ENCODE measurements at places on chromosomes 7 and 10. TPM values are rescaled to one million over a fixed set of nuclear protein-coding genes. Genes with fewer than 3 reads are reported as not detected.

DNA sequence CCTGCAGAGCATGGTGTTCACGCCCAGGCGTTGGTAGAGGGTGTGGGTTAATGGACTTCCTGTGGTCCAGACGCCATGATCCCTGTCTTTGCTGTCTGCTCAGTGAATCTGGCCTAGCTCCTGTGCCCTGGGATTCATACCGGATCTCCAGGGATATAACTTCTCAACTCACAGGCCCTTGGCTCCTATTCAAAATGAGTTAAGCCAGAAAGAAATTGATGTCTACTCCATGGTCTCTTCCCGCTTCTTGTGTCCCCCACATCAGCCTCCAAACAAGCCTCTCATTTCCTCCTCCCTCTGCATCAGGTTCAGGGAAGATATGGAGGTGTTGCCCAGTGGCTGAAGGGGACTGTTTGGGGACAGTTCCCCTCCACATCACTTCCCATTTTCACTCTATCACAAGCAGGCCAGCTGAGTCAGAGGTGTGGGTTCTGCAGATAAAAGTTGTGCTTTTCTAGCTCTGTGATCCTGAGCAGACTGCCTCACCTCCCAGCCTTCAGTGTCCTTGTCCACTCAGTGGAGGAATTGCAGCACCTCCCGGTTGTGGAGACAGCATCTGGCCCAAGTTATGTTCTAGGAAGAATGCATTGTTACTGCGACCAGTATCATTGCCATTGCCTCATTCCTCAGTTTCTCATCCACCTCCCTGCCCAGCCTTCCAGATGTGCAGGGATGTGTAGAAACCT, 22.5 kb downstream of the AKR1E2 start:
- DNase-seq = no peak

The NEUROG3 gene
- total RNA-seq = not detected

- no peak for DNase-seq
These were observed 310.8 kb downstream of the TCERG1L start for GRCh38 chr10:131000743-131001142.

DNA sequence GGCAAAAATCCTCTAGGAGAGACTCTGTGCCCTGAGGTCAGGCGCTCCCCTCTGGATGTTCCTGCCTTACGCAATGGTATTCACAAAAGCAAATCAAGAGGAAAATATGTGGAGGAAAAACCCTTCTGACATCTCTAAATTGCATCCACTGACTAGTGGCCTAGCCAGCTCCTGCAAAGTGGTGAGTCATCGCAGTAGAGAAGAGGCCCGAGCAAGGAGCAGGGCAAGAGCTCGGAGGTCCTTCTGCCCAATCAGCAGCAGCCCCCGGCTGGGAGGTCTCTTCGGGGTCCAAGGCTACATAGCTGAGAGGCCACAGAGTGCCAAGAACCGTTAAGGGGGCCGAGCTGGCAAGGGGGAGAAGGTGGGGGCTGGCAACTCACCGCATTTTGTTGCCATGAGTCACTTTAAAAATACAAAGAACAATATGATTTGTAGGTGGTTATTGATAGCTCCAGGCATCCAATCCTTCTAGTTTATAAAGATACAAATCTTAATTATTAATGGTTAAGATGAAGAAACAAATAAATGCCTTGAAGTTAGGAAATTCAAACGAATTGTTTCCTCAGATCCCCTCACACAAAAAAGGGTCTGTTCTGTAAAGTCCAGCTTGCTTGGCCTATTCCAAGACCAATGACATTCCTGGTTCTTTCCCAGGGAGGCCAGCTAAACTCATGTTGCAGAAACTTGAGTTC, 161.6 kb downstream of the PKD1L1 start:
- peak; percentile 85 for DNase-seq

- no peak for DNase-seq
These were observed 698.3 kb downstream of the PARD3 start for GRCh38 chr10:34116681-34117271.

DNA sequence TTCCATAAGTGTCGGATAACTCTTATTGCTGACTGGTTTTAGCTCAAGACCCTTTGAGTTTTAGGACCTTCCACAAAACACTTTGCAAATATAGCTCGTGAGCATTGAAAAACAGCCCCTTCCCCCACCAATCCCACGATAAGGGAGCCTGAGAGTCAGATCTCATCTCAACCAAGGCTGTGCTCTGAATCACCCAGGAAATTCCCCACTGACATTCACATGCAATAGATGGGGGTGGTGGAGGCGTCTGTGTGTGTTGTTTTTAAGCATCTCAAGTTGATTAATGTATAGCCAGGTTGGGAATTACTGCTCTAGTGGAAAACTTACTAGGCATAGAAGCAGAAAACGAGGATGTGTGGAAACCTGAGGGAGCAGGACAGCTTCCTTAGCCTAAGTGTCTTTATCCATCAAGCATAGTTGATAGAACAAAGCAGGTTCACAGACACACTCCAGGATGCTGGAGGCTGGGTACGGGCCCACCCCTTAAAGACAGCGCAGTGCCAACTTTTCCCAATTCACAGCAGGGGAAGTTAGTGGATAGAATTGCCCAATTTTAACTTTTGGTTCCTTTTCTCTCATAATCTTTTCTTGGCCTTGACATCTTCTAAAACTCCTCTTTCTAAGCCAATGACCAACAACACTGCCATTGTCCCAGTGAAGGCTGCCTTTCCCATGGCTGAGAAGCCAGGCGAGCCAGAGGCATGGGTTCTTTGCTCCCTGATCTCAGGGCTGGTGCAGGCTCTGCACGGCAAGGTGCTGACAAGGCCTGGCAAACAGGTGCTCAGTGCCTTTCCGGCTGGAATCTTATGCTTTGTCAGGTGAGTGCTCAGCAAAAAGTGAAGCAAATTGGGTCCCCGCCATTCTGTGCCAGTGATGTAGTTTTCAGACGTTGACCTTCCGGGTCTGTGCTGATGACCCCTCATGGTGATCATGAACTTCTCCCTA, 98.5 kb upstream of the INSIG1 start:
- no peak for DNase-seq

DNA sequence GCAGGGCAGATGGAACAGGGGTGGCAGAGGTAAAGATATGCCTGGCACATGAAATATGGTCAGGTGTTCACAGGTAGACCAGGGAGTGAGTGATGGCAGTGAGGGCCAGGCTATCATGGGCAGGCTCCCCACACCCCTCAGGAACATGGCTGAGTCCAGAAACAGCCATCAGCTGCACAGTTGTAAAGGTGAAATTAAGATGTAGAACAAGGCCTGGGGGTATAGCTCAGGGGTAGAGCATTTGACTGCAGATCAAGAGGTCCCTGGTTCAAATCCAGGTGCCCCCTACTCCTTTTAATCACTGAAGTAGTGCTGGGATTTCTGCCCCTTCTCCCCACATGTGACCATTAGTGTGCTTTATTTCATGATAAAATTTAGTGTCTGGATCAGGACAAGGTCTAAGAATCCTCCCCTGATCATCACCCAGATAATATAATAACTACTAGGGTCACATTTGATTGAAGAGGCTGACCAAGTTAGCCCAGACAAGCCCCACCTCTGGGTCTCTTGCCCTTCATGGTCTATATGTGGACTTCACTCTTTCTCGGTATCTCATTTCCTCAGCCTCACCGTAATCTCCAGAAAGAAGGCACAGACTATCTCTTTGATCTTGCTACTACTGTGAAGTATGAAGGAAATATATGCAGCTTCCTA, 69.0 kb downstream of the ZNF783 start:
- DNase-seq = no peak

DNA sequence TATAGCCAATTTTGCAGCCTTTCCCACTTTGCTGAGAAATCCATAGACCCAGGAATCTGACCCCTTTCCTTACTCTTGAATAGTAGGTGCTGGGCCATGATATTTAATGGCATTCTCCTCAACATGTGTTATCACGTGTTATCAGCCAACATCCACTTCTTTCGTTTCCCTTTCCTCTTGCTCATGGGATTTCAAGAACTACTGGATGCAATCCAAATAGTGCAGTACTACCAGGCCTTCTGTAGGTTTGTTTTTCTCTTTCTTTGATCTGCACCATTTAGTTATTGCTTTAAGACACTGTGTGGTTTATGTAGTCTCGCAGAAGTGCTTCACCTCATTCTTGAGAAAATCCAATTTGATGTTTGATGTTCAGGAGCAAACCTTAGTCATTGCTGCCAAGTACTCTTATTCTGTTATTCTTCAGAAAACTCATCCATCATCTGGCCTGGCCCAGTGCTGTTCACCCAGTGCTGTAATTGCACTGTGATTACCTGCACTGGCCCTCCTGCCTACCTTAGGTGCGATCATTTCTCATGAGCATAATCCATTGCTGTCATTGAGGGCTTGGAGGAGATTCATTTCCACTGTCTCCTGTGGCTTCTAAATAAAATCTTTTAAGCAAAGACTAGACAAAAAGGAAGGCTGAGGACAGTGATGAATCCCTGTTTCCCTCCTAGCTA, 315.3 kb downstream of the BMPER start:
- DNase-seq = no peak

DNA sequence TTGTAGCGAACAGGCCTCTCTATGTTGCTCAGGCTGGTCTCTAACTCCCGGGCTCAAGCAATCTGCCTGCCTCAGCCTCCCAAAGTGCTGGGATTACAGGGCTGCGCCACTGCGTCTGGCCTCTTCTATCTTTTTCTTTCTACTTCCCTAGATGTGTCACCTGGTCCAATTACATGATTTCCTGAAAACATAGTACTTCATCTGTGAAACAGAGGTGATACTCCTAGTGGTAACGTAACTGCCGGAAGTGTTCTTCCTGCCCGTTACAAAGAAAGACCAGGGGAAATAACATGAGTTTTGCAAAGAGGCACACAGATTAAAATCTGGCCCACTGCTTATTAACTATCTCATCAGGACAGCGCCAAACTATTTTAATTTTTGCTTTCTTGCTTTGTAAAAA, 18.4 kb upstream of the HGF start:
- DNase-seq = no peak

The TAS2R60 gene
- total RNA-seq = not detected

DNA sequence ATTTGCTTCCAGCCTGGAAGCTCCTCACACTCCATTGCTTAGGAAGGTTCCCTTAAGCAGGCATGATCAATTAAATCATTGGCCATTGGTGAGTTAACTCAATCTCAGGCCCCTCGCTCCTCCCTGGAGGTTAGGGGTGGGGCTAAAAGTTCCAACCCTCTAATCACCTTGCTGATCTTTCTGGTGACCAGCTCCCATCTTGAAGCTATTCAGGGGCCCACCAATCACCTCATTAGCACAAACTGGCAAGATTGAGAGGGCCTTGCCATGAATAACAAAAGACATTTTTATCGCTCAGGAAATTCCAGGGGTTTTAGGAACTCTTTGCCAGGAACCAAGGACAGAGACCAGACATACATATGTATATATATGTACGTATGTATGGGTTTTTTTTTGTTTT, 58.4 kb downstream of the AGK start:
- no peak for DNase-seq

The HOXA3 gene
- total RNA-seq = 34.5 TPM

Data from uterus (tissue), 4 donors.